Activated naive CD4-positive, alpha-beta T cell treated with anti-CD3 and anti-CD28 coated beads for 36 hours (primary cell): ENCODE measurements at places on chromosomes 12 and 14. TPM values are rescaled to one million over a fixed set of nuclear protein-coding genes. Genes with fewer than 3 reads are reported as not detected.
A peak's percentile ranks its signal among the peaks of the same experiment; 100 is the strongest.

The WIF1 gene
- total RNA-seq: not detected

The GPR84 gene
- total RNA-seq: 1.2 TPM

GRCh38 chr12:75702477-75703093, 191.2 kb upstream of the KRR1 start:
- no peak for DNase-seq

The AQP5 gene
- not detected for total RNA-seq

- DNase-seq: no peak
These were observed 138.5 kb downstream of the KICS2 start for GRCh38 chr12:64083285-64084210.

The MMP14 gene
- total RNA-seq: 2.1 TPM

The RAPGEF3 gene
- 1.6 TPM for total RNA-seq

- no peak for DNase-seq
These were observed 35.1 kb downstream of the CCDC85C start for GRCh38 chr14:99568567-99569560.

DNA sequence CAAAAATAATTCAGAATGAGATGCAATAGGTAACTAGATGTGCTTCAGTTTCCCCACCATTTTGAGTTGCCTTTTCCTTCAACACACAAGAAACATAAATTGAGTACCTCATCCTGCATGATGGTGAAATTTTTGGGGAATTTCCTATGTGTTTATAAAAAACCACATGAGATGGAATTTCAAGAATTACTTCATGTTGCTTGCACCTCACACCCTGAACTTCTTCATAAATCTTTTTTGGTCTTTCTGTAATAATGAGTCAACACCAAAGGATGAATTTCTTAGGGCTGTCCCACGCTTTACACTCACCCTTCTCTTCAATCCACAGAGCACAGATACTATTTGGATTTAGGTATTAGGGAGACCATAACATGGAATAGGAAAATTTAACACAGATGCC, 22.6 kb upstream of the LUM start:
- DNase-seq: no peak

DNA sequence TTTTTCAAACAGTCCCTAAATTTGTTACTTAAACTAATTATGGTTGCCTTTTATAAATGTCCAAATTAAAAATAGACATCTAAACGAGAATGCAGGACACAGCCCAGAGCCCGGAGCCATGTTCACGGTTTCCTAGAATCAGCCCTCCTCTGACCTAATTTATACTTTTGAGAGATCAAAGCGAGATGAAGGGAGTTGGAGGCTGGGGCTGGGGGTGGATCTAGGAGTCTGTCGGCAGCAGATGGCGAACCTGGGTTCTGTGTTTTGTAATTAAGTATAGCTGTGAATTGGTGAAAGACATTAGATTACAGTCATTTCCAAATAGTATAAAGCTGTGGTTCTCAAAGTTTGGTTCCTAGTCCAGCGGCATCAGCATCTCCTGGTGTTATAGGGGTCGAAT, 210.1 kb downstream of the SLC41A2 start:
- DNase-seq: peak; percentile 58

GRCh38 chr12:70106347-70106746, 136.9 kb upstream of the CNOT2 start:
- DNase-seq: no peak

DNA sequence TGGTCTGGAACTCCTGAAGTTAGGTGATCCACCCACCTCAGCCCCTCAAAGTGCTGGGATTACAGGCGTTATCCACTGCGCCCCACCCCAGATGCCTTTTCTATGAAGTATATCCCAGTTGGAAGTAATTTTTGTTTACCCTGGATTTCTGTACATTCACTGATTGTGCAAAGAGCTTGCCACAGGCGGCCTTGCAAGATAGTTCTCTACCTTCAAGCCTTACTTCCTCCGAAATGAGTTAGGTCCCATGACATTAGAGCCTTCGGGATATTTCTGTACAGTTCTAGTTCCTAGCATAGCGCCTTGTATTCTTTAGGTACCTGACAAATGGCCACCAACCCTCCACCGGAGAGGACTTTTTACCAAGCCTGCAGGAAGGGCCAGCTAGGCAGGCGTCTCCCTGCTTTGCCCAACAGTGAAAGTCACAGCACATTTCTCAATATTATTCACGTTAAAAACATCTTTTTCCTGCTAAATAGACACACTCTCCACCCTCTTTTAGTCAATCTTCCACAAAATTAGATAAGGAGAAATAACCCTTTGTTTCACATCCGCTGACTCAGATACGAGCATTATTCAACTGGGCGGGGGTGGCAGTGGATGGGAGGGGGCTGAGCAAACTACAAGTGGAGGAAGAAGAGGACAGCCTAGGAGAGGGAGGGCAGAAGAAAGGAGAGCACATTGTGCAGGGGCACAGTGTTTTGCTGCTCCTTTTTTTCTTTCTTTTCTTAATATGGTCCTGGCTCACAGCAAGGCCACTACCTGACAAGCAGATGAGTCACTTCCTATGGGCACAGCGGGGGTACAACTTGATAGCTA, 40.0 kb upstream of the CAPRIN2 start:
- peak; percentile 19 for DNase-seq
